ENCODE measurements at places on chromosomes 7 and 10. TPM values are rescaled to one million over a fixed set of nuclear protein-coding genes. Genes with fewer than 3 reads are reported as not detected.

Gene YWHAG
- total RNA-seq: 62.7 TPM

Gene CLDN3
- not detected for total RNA-seq

Gene CTAGE15
- total RNA-seq: not detected

Gene NANOS1
- 0.45 TPM for total RNA-seq

Gene CPN1
- not detected for total RNA-seq

Gene VGF
- 0.17 TPM for total RNA-seq

Gene C10orf67
- 0.20 TPM for total RNA-seq

Gene TMEM130
- not detected for total RNA-seq

Gene LRIT2
- total RNA-seq: not detected
